ENCODE measurements at places on chromosomes 3 and 15. TPM values are rescaled to one million over a fixed set of nuclear protein-coding genes. Genes with fewer than 3 reads are reported as not detected.

DNA sequence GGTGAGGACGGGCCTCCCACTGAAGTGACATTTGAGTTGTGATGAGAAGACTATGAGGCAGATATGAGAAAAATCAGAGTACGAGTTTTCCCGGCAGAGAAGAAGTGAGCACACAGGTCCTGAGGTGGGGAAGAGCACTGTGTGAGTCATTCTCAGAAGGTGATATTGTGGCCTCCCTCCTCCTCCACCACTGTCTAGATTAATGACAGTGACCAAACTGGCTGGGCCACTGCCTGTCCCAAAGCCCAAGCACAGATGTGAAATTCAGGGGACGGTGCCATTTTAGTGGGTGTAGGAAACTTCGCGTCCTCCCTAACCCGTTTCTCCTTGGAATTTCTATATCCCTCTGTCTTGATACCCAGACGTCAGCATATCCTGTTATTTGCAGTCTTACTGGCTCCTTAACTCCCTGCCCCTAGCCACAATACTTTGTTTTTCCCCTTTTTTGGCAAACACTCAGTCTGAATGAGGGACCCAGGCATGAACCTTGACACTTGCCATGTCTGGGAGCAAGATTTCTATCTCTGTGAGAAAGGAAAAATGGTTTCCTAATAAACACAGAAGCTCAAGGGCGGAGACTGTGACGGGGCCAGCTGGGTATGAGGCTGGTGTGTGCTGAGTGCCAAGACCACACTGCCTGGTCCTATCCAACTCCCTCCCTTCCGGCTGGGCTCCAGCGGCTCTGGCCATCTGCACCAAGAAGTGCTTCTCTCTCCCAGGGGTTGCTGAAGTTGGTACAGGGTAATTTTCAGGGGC, 15.2 kb downstream of the PRICKLE2 start:
- DNase-seq = peak; percentile 84

Gene FANCI
- total RNA-seq = 13.8 TPM

Gene SOX14
- not detected for total RNA-seq

Gene SLC7A14
- not detected for total RNA-seq

Gene TBC1D5
- total RNA-seq = 69.9 TPM

- no peak for DNase-seq
These were observed 4.0 kb upstream of the CFAP100 start for GRCh38 chr3:126390751-126391150.

- no peak for DNase-seq
These were observed 1.0 kb upstream of the CXCR6 start for GRCh38 chr3:45942051-45942825.

- peak; percentile 81 for DNase-seq
These were observed 225.6 kb downstream of the TIGIT start for GRCh38 chr3:114519415-114519814.

DNA sequence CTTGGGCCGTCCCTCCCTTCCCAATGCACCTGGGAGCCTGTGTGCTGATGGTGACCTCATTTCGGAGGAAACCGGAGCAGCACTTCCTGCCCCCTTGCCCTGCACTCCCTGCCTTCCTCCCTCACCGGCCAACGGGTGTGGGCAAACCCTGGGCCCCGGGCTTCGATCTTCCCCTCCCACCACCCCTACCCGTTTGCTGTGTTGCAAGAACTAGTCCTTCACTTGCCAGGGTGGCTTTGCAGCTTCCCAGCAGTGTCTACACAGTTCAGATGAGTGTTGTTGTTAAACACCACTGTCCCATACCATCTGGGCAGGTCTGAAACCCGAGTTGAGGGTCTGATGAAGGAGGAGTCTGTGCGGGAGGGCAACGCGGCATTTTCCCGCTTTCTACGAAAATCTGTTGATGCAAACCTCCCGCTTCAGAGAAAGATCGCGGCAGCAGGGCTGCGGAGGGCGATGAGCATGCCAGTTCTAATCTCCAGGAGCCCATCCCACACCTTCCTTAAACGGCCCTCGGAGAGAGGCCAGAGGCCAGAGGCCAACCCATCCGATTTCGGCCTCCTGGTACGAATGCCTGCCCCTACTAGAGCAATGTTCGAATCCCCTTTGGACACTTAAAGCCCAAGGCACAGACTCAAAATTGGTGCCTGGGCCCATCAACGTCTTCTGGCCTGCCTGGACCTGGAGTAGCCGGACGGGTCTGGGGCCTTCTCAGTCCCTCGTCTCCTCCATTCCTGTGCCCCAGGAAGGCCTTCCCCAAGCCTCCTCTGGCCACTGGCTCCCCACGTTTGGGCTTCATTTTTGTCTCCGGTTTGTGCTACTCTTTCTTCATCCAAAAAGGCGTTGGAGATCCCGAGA, 35.7 kb upstream of the POLG start:
- no peak for DNase-seq

DNA sequence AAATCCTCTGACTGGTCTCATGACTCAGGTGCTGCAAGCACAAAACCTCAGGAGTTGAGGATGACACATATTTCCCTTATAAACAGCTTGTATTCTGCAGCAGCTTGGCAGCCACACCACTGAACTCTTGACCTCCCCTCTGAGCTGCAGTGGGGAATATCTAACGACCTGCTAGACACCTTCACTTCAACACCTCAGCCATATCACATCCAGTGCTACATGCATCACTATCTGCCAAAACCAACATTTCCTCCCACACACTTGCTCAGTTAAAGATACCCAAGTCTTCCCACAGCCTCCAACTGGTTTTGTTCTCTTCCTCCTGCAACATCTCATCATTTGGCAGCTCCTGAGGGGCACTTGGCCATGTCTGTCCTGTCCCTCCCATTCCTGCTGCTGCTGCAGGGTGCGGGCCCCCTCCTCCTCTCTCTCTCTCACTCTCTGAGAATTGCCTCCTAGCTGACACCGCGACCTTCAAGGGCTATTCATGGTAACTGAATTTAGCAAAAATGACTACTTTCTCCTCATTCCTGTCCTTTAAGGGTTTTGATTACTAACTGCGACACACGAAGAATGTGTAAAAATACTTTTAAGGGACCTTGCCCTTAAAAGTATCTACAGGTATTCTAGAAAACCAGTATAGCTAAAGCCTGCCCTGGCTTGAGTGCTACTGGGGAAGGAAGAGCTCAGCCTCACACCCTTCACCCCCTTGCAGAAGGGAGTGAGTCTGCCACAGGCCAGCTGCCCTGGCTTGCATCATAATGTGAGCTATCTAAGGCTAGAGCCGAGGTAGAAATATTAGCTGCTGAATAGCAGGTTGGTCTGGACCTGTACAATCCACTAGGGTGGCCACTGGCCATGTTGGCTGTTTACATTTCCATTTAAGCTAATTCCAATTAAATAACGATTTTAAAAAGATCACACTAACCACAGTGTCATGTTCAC, 5.0 kb upstream of the CCR9 start:
- peak; percentile 70 for DNase-seq

DNA sequence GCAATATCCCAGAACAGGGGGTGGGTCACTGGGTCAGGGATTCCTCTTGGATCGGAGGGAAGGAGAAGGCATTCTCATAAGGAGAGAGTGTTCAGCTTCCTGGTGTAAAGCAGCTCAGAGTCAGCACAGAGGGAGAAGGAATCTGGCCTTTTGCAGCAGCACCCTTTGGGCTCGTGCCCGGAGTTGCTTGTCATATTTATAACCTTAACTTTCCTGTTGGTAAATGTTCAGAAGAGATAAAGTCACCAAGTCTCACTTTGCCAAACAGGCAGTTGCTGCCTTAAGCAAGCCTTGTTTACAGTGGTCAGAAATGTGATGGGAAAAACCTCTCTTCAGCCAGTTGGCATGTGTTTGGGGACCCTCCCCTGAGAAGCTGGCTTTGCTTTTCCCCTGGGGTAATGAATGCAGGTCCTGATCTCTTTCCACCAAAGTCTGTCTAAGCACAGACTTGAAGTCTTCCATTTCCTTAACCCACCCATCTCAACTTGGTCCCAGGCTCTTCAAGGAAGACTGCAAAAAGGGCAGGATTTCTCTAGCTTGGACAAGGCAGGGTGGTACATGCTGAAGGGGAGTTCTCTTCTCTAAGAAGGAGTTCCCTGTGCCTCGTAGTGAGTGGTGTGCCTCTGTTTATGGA, 206.9 kb upstream of the BHLHE40 start:
- peak; percentile 89 for DNase-seq

Gene CPNE4
- 0.11 TPM for total RNA-seq

GRCh38 chr15:80059786-80060355, 395 bp downstream of the ZFAND6 start:
- DNase-seq = peak; percentile 81

DNA sequence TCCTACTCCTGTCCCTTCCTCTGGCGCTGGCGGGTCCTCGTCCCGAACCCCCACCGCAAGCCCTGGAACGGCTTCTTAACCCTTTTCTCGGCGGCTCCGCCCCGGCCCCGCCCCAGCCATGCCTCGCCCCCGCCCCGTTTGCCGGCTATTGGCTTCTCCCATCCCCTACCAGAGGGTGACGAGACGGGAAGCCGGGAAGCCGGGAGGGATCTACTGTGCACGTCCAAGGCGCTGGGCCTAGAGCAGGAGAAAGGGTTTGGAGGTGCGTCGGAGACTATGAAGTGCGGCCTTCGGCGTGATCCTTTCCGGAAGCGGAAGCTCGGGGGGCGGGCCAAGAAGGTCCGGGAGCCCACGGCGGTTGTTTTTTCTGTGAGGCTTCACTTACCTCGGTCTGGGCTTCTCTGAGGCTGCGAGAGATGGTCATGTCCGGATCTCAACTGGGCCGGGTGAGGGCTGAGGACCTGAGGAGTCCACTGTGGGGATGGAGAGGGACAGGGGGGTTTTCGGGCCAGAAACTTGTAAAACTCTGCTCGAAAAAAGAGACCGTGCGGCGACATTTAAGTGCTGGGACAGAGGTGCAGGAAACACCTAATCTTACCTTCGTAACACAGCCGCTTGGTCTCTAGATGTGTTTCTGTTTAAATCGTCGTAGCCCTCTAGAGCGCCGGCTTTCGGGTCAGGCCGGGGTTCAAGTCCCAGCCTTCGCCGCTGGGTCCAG, 21.4 kb downstream of the ROPN1B start:
- peak; percentile 89 for DNase-seq

DNA sequence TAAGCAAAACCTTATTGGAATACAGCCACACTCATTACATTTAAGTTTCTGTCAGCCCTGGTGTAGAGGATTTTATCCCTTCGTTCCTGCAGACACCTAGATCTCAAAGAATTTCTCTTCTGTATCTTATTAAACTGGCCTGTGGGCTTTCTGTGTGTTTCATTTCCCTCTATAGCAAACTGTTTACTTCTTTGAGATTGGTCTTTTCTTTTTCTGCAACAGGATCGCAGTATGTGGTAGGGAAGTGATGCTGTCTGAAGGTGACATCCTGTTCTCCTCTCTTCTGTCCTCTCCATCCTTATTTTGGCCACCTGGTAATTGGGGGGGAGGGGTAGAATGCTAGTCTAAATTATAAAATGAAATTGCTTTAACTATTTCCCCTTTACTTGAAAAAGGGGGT, 25.5 kb downstream of the ATP1B3 start:
- no peak for DNase-seq

DNA sequence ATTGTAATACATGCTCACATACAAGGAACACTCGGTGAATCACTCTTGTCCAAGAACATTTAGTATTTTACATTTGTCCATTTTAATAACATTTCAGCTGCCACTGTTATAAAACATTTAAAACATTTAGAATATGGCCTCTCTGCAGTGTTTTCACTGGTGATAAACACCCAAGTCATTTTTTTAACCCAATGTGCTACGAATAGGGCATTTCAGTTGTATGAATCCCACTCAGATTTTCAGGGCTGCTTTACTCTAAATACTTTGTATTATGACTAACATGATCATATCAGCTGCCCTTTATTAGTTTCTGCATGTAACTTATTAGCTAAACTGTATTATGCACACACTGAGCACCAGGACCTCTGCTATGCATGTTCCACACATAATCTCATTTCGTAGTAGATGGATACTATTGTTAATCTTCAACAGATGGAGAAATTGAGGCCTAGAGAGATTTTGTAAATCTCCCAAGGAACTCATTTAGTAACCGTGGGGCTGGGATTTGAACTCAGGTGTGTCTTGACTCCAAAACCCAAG, 148.6 kb upstream of the CDIN1 start:
- DNase-seq = peak; percentile 21

Gene TMEM45A
- 87.7 TPM for total RNA-seq

DNA sequence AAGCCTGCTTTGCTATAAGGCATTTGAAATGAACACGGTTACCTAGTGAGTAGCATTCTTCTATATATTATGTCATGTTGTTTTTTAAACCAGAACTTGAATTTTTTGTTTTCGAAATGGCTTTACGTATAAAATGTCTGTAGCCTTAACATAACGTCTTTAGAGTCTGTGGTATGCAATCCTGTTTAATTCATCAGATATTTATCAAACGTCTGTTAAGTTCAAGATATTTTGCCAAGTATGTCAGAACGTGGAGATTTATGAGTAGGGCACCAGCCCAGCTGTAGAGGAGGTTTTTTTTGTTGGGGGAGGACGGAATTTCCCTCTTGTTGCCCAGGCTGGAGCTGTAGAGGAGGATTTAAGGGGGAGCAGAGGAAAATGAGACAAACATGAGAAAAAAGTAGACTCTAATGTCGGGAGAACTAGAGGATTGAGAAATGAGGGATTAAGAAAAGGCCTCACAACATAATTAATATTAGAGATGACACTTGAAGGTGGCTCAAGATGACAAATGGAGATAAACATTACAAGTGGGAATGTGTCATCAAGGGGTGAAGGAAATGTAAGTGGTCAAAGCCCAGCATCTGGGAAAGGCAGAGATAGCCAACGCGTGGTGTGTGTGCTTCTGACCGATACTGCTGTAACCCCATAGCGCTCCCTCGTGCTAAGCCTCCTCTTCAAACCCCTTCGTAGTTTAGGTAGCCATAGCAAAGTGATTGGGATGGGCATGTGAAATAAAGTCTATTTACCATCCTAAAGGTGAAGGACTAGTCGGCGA, 154.0 kb upstream of the GOLGA6L4 start:
- no peak for DNase-seq

- no peak for DNase-seq
These were observed 472.8 kb downstream of the SHQ1 start for GRCh38 chr3:72375237-72376076.

Gene HES1
- total RNA-seq = 13.0 TPM

Gene MORF4L1
- 388 TPM for total RNA-seq

Gene PTPRG
- 39.6 TPM for total RNA-seq

- DNase-seq = peak; percentile 89
These were observed 1.7 kb upstream of the SLC9A9 start for GRCh38 chr3:143849854-143850549.

Gene HESX1
- not detected for total RNA-seq

GRCh38 chr3:113753376-113753985, 6.6 kb downstream of the ATP6V1A start:
- no peak for DNase-seq

DNA sequence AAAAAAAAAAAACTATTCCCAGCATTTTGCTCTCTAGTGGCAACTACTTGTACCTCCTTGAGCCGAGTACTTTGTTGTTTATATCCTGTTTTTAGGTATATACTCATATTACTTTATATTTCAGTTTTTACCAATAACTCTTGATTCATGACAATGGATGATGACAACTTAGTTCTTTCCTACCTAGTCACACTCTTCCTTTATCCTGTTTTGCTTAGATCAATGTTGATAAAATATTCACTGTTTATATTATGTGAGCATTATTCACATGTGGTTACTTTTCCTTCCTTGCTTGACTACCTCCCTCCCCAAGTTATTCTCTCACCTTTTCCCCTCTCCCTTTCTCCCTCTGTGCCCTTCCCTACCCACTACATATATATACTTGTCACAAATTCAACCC, 53.7 kb downstream of the NKIRAS1 start:
- DNase-seq = peak; percentile 12
